ENCODE measurements at places on chromosomes 12 and 14. TPM values are rescaled to one million over a fixed set of nuclear protein-coding genes. Genes with fewer than 3 reads are reported as not detected.

The MIPOL1 gene
- total RNA-seq = 8.0 TPM

The NINJ2 gene
- 3.1 TPM for total RNA-seq

The CPSF6 gene
- 25.3 TPM for total RNA-seq

The NGB gene
- total RNA-seq = not detected

Data from smooth muscle cell of bladder (primary cell).